ENCODE measurements at places on chromosomes 6 and 20.

- DNase-seq = no peak
Observed at GRCh38 chr20:1299522-1299921, 29.4 kb downstream of the SDCBP2 start.

DNA sequence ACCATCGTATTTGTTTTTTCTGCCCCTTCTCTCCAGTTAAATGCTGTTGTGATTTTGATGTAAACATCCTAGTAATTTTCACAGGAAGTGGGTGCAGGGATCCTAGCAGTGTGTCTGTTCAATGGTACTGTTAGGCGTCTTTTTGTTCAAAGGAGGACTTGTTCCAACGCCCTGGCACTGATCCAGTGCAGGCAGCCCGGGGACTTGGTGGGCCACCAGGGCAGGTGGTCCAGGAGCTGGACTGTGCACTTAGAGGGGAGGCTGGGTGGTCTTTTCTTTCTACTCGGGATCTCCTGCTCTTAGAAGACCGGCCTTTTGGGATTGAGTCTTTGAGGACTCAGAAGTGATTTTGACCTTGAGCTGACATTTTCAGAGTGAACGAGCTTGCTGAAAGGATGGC is 41.1 kb upstream of the NKX2-2 start:
- DNase-seq = no peak

GRCh38 chr20:62248890-62249560 is 10.7 kb downstream of the OSBPL2 start:
- no peak for DNase-seq

GRCh38 chr20:10040070-10040975 is 5.5 kb downstream of the ANKEF1 start:
- no peak for DNase-seq

DNA sequence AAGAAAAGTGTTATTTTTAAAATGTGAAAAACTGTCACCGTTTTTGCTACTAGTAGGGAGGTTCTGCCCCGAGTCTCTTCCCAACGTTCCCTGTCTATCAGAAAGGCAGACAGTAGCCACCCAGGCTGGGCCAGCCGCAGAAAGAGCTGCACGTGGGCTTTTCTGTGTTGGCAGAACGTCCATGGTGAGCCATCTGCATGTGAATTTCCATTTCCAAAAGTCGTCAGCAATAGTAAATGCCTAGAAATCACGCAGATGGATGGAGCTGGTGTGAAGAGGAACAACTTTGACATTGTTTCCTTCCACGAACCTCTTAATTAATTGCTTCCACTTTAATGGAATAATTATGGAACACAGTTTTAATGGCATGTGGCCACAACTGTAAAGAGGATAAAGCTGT is 97.5 kb downstream of the FAM120B start:
- DNase-seq = no peak

Measured in stimulated activated CD8-positive, alpha-beta memory T cell treated with anti-CD3 and anti-CD28 coated beads, Interleukin-12 subunit alpha, Interleukin-12 subunit beta, amount 100 ng/mL, for 1 hour (primary cell).